ENCODE measurements at places on chromosomes 4 and X.

- no peak for DNase-seq
Measured at GRCh38 chrX:151488677-151489076, 74.8 kb upstream of the PASD1 start.

DNA sequence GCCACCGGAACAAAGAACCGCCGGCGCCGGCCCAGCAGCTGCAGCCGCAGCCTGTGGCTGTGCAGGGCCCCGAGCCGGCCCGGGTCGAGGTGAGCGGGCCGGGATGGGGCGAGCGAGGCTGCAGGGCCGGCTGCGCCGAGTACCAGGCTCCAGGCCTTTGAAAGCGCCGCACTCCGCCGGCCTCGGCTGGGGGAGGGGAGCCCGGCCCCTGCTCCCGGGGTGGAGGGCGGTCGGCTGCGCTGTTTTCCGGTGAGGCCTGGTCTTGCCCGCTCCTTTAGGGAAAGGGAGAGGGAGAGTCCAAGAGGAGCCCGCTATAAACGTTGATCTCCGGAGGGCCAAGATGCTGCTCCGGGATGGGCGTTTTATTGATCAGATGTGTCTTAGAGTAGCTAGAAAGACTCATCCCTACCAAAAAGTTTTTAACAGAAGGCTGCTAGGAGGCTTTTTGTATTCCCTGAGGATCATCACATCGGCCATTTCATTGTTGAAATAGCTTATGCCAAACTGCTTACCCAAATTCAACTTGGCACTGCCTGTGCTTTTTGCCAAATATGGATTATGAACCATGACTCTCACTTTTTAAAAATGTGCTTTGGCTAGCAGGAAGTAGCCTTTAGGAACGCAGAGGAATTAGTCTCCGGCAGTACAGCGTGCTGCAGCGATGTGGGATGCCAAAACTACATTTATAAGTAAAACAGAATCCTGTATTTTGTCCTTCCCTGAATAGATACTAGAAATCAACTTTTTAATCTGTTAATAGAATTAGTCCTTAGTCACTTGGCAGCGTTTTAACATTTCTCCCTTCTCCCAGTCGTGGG lies 760 bp downstream of the TMEM165 start:
- DNase-seq, result peak; percentile 21

- DNase-seq, result no peak
Measured at GRCh38 chrX:149161435-149162088, 343.5 kb downstream of the IDS start.

- DNase-seq, result no peak
Measured at GRCh38 chr4:58543465-58543864, 1433.3 kb upstream of the IGFBP7 start.

DNA sequence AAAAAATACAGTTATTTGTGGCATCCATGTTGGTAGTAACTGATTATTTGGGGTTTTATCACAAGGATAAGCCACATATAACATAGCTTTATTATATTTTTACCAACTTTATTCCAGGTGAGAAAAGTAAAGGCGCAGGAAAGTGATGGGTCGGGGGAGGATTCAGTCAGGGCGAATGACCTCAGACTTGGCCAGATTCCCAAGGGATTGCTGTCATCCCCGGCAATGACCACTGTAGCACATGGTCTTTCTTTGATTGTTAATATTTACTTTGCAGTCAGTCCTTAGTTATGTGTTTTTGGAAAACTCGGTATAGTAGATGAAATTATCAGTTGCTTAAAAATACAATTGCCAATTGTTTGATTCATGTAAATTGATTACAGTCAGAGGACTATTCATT lies 17.6 kb downstream of the GRIA3 start:
- DNase-seq, result no peak

GRCh38 chrX:136679531-136679930 lies 31.6 kb downstream of the CD40LG start:
- no peak for DNase-seq

GRCh38 chrX:17601441-17602200 lies 135.7 kb upstream of the SCML1 start:
- DNase-seq, result no peak

DNA sequence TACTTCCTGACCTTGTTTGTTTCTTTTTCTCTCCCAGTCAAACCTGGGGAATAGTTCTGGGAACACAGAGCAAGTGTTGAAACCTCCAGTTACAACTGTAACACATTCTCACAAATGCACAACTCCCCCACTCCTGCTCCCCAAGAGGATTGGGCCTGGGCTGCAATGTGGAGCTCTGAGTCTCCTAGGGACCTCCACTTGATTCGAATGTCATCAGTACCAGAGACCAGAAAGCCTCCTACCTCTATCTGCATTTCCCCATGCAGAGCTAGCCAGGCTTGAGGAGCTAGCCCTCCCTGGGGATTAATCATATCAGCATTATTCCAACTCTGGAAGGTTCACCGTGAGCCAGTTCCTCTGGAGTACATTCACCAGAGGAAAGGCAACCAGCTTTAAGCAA lies 41.7 kb upstream of the CITED1 start:
- no peak for DNase-seq

GRCh38 chr4:15402146-15402545 lies 25.7 kb upstream of the C1QTNF7 start:
- no peak for DNase-seq

DNA sequence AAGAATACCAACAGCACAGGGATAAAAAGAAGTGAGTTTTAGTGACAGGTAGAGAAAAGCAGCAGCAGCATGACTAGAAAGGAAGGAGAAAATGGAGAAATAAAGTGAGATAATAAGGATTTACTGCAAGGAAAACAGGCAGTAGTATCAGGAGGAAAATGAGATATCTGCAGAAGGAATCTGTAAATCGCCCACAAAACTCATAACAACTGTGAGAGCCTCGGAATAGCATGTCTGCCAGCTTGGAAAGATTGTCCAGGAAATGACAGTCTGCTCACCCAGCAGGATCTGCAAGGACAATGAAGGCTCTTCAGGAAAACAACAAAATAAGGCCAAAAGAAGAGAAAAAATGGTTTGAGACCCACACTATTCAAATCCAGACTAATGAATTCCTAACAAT lies 47.4 kb downstream of the CXXC4 start:
- DNase-seq, result no peak

DNA sequence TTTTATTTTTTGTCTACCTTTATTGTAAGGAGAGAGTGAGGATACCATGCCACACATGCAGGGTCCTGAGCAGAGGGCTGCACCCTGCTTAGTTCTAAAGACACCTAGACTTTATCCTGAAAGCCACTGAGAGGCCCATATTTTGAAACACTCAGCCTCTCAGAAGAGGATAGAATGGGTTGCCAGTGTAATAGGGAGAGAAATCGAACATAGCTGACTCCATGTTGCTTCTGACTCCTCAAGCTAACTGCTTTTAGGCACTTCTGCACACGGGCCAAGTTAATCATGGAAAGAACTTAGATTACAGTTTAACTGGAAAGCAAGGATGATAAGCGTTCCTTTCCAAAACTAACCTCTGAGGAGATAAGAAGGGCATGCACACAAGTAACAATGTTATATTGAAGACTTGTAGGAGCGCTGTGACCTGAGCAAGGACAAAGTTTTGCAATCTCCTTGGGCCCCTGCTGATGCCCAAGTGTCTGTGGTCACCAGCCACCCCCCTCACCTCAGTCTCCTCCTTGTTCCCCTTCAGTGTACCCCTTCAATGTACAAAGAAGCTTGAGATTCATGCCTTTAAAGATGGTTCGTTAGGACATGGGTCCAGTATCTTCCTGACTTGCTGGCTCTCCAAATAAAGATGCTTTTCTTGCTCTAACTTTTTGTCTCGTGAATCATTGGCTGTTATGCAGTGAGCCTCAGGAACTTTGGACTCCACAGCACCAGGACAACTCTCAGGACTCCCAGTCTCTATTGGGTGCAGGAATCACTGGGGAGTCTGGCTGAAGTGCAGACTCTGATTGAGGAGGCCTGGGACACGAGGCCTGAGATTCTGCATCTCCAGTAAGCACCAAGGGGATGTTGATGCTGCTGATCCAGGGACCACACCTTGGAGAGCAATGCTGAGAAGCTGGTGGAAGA lies 25.4 kb upstream of the CD99 start:
- no peak for DNase-seq

DNA sequence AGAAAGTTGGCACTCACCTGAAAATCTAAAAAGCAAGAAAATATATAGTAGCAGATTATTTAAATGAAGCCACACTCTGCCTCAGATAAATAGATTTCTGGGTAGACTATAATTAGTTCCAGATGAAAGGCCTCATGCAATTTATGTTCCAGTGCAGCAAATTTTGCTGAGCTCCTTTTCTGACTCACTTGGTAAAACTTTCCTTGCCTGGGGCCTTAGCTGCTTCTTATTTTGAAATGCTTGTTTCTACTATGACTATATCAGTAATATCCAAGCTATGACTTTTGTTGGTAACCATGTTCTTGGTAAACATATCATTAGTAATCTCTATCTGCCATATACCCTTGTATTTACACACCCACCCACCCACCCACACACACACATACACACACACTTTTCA lies 961.8 kb downstream of the SH3BGRL start:
- DNase-seq, result no peak

DNA sequence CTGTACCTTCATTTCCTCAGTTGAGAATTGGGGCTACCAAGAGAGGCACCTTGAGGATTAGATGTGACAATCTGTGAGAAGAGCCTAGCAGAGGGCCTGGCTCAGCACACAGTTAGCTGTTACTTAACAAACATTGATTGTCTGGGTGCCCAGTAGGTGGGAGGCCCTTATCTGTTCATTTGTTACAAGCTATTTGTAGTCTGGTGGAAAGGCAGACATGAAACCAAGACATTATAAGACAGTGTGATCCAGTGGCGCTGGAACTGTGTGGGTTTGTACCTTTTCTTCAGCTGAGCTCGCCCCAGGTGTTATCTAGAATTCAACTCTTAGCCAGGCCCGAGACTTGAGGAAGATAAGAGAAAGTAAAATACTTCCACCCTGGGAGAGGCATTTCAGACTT lies 16.9 kb downstream of the AKAP4 start:
- no peak for DNase-seq

GRCh38 chr4:13313856-13314255 lies 170.3 kb downstream of the RAB28 start:
- DNase-seq, result no peak

DNA sequence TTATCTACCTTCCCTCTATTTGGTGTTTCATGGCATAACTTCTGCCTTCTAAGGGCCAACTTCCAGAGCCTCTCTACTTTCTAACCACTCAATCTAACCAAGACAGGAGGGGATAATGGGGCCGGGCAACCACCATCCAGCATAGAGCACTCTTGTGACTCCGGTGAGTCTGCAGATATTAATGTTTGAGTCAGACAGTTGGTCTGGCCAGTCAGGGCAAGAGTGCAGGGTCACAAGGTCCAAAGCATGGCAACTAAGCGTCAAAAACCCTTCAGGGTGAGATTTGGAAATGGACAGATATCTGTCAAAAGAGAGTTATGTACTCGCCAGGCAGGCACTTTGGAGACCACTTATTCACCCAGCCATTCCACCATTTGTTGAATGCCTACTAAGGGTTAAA lies 105.0 kb downstream of the PALLD start:
- DNase-seq, result no peak

DNA sequence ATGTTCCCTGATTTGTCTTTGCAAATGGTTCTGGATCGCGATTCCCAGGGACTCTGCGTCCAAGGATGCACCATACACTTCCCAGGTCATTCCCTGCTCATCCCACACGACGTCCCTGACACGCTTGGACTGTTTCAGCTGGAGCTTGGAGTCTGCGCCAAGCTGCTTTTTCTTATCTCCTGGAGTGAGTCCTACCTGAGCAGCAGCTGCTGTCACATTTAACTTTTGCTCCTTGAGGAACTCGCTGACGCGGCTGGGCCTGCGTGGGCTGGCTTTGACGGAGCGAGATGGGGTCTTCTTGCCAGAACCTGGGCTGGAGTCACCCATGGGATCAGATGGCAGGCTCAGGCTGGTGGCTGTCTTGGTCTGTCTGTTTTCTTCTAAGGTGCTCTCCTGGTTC lies 59.6 kb downstream of the GPRIN3 start:
- no peak for DNase-seq

- DNase-seq, result no peak
Measured at GRCh38 chr4:37471971-37472370, 214.2 kb downstream of the RELL1 start.

GRCh38 chr4:180152831-180153230 lies 2090.4 kb upstream of the TENM3 start:
- no peak for DNase-seq

- no peak for DNase-seq
Measured at GRCh38 chrX:72062916-72063315, 68.8 kb downstream of the RTL5 start.

GRCh38 chr4:45120163-45120562 lies 393.8 kb upstream of the GNPDA2 start:
- DNase-seq, result no peak

- no peak for DNase-seq
Measured at GRCh38 chr4:109721033-109721432, 8.8 kb downstream of the PLA2G12A start.

- no peak for DNase-seq
Measured at GRCh38 chr4:64327237-64327636, 82.0 kb downstream of the TECRL start.

DNA sequence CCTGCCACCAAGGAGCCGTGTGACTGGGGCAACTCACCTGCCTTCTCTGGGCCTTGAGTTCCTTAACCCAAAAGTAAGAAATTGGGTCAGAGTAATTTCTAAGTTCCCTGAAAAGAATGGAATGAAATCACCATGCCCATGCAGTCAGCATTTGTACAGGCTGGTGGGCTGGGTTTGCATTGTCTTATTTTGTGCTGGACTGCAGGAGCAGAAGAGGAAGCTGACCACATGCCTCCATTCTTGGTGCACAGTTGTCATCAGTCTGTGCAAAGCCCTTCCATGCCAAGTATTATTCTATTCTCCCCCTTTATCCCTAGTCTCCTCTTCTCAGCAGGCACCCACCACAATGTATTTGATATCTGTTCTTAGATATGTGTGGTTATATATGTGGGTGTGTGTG lies 56.3 kb downstream of the FHDC1 start:
- DNase-seq, result no peak

- DNase-seq, result no peak
Measured at GRCh38 chr4:98293104-98293887, 32.1 kb downstream of the RAP1GDS1 start.

- no peak for DNase-seq
Measured at GRCh38 chr4:109672169-109672930, 30.9 kb downstream of the CASP6 start.
